ENCODE measurements at places on chromosomes 6 and 20. TPM values are rescaled to one million over a fixed set of nuclear protein-coding genes. Genes with fewer than 3 reads are reported as not detected.

Gene GTF2H4
- total RNA-seq = 21.8 TPM

Gene CDH4
- total RNA-seq = 6.7 TPM

Gene PHACTR3
- 0.23 TPM for total RNA-seq

Gene ZSCAN23
- not detected for total RNA-seq

Gene THBS2
- total RNA-seq = not detected

Gene ZSCAN31
- total RNA-seq = 1.4 TPM

Gene VARS2
- 11.3 TPM for total RNA-seq

Gene EFCAB8
- total RNA-seq = not detected

Gene CGA
- total RNA-seq = 0.23 TPM

Gene MRPS10
- 36.2 TPM for total RNA-seq
